ENCODE measurements at places on chromosomes 11 and 22.

- DNase-seq, result peak; percentile 83
Measured at GRCh38 chr11:117026593-117027330, 71.5 kb downstream of the SIK3 start.

DNA sequence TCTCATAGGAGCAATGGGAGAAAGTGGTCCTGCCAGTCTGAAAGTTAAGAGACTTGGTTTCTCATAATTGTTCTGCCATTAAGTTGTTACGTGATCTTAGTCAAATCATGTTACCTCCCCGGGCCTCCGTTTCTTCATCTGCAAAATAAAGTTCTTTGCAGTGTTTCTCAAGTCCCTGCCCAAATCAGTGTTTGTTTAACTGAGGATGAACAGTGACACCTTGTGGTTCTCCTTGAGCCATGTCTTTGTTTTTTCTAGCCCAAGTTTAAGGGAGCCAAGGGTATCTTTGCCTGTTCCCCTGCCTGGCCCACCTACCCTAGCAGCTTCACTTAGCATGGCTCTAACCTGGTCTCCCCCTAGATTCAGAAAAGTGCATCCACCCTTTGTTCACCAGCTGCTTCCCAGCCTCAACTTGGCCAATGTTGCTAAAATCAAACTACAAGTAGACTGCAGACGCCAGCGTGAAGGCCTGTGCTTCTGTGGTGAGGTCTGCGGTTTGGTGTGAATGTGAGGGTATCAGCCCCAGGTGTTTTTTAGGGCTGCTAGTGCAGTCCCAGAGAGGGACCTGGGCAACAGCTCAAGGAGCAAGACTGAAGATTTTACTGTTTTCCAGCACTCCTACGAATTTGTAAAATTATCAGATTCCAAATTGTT is 35.5 kb downstream of the FZD4 start:
- DNase-seq, result peak; percentile 67

- no peak for DNase-seq
Measured at GRCh38 chr22:41709341-41709740, 10.0 kb downstream of the MEI1 start.

- no peak for DNase-seq
Measured at GRCh38 chr11:8624698-8625097, 30.7 kb upstream of the STK33 start.

DNA sequence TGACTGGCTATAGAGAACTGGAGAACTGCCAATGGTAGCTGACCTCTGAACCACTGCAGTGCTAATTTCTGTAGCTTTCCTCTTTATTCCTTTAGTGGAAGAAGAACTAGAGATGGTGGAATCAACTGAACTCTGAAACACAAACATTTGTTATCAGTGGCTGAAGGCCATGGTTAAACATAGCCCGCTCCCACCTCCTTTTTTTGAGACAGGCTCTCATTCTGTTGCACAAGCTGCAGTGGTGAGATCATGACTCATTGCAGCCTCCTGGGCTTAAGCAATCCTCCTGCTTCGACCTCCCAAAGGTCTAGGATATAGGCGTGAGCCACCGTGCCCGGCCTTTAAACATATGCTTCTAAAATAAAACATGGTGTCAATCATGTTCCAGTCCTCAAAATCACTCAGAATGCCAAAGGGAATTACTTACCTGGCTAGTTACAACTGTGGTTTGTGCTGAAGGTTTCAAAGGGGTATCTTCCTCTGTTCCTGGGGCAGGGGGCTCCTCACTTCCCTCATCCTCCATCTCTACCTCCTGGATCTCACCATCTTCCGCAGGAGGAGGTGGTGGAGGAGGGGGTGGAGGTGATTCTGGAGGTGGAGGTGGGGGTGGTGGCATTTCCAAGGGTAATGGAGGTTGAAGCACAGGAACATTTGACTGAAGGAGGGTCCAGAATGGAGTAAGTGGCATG is 9.0 kb upstream of the AGBL2 start:
- peak; percentile 35 for DNase-seq

- DNase-seq, result peak; percentile 74
Measured at GRCh38 chr11:80702264-80702663, 1261.4 kb upstream of the TENM4 start.
